ENCODE measurements at places on chromosomes 11 and 22.

- DNase-seq: no peak
Observed at GRCh38 chr11:1479678-1480118, 6.9 kb downstream of the MOB2 start.

DNA sequence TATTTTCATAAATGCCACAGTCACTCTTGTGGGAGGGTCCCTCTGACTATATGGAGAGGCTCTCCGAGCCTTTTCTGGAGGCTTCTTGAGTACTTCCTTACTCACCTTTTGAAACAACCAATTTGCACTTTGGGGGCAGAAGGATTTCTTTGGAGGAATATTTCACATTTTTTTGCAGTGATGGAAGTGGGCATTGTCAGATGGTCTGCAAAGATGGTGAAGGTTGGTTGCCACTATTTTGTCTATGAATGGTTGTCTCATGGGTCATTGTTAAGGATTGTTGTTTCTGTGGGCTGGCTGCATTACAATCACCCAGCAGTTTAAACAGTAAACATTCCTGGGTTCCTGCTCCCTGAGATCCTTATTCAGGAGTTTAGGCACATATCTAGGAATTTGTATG lies 388.2 kb downstream of the TMEM135 start:
- DNase-seq: no peak

DNA sequence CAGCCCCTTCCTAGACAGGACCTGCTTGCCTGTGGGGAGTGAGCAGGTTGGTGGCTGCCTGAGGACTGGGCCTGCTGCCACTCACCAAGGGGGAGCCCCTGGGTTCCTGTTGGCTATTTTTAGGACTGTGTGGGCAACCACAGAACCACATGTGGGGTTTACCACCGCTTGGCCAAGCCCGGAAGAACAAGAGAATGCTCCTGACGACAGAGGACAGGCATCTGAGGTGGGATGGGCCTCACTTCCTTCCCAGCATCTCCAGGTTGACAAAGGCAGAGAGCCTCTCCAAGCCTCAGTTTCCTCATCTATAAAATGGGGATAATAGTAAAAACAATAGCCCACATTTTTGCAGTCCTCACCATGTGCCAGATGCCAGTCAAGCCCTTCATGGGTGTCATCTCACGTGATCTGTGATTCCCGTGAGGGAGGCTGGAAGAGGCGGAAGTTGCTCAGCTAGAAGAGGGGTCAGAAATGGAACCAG lies 43.6 kb downstream of the LRRC32 start:
- peak; percentile 58 for DNase-seq

DNA sequence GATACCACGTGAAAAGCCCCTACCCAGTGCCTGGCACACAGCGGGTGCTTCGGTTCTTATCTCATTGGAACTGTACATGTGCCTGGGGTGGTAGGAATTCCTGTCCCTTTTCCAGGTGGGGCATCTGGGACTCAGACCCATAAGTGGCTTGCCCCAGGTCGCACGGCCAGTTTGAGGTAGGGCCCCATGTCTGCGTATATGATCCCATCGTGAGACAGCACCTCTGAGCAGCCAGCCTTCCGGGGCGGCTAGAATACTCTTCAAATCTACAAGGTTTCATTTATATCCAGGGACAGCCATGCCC lies 33.5 kb upstream of the SMIM38 start:
- DNase-seq: no peak

DNA sequence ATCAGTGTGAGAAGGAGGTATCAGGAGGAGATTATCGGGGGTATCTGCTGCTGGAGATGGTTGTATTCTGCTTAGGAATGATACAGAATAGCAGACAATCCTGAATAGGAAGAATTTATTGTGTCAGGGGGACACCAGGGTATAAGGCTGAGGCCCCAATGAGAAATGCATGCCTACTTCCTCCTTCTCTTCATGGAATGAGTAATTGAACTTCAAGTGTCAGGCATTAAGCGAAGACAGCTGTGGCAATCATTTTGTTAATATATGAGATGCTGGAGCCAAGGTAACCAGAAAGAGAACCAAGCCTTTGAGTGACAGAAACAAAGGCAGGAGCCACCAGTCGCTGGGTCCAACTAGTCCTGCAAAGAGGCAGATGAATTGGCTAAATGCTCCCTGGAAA lies 49.1 kb downstream of the KIRREL3 start:
- no peak for DNase-seq

GRCh38 chr22:48664586-48664985 lies 1163.1 kb downstream of the BRD1 start:
- DNase-seq: no peak

GRCh38 chr22:28989035-28989464 lies 72.6 kb downstream of the C22orf31 start:
- DNase-seq: no peak

- DNase-seq: no peak
Observed at GRCh38 chr11:7421136-7421535, 64.2 kb upstream of the OLFML1 start.

DNA sequence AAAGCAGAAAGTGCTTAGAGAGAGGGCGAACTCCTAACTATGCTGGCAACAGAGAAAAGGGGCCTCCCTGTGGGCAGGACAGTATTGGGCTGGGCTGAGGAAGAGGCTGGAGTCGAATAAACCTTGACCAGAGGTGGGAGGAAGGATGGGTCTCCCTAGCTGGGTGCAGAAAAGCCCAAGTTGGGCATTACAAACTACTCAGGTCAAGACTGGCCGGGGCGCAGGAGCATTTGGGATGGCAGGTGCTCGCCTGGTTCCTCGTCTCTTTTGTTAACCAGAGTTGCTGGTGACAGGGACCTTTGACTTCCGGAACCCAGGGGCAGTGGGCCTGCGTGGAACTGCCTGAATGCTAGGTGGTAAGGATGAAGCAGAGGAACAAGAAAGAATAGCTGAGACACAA lies 80.3 kb upstream of the SHISAL1 start:
- no peak for DNase-seq

DNA sequence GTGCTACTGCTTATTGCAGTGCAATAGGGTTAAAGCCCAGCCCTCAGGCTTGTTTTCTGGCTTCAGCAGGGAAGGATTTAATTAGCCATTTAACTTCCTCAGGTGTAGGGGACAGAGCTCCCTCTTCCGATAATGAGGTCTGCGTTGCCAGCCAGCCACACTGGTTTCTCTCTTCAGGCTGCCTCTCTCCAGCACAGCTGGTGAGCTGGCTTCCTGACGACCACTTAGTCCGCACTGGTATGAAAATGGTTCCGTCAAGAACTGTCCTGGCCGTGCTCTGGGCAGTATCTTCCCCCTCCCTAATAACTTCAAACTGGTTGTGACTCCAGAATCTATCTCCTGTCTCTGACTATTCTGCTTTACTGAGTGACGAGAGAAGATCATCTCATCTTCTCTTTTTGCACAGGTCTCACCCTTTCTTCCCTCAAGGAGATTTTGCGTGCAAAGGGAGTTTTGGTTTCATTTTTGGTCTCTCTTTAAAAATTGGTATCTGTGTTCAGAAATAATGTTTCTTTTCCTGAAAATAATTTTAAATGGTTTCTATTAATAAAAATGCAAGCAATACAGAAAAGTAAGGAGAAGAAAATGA lies 49.2 kb downstream of the CNTN5 start:
- no peak for DNase-seq

- DNase-seq: no peak
Observed at GRCh38 chr11:112723676-112724495, 237.3 kb upstream of the NCAM1 start.

- no peak for DNase-seq
Observed at GRCh38 chr11:19790831-19791552, 78.4 kb downstream of the NAV2 start.

GRCh38 chr22:32596471-32596870 lies 121.9 kb downstream of the FBXO7 start:
- no peak for DNase-seq

- DNase-seq: no peak
Observed at GRCh38 chr11:98895936-98896335, 124.8 kb upstream of the CNTN5 start.

DNA sequence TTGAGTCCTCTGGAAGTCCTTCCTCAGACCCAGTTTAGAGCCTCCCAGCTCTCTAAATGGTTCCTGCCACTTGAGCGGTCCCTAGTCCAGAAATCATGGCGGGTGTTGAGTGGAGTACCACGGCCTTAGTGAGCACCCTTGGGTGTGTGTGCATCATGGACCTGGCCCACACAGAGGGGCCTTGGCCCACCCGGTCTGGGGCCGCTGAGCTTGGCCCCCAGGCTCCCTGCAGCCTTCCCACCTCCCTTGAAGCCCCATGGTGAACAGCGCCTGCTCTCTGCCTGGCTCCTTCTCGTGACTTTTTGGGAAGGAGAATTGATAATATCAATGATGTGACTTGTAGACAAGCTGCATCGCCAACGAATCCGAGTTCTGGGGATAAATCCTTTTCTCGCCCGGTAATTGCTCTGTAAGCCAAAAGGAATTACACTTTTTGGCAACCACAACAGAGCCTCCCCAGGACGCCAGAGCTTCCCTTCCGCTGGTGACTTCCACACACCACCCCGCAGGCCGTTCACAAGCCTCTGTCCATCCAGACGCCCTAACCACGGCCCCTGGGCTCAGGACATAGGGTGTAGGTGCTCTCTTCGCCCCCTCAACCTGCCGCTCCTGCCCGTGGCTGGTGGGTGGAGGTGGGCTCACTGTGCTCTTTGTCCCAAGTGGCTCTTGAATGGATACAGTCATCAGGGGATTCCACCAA lies 93.8 kb downstream of the NECTIN1 start:
- DNase-seq: no peak

DNA sequence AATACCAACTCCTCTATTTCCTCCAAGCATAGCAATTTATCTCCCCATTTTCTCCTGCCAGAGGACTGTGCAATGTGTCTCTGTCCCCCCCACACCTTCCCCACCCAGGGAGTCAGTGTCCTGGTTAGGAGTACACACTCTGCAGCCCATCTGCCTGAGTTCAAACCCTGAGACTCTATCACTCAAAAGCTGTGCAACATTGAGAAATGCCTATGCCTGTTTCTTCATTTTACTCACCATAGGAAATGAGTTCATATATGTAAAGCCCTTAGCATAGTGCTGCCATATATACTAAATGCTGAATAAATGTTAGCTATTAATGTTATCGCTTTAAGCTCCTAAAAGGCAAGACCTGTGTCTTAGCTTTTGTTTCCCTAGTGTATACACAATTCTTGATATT lies 64.0 kb downstream of the TMPRSS5 start:
- DNase-seq: no peak

DNA sequence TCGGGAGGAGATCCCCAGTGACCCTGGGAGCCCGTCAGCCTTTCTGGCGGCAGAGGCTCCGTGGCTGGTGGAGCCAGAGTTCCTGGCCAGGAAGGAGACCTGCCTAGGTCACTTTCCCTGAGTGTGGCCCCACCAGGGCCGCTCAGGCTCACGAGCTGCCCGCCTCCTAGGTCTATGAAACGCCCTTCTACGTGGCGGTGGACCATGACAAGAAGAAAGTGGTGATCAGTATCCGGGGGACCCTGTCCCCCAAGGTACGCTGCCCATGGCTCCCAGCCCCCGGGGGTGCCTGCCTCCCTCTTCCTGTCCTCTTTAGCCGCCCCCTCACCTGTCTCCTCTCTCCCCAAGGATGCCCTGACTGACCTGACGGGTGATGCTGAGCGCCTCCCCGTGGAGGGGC lies 17.0 kb upstream of the MYRF start:
- DNase-seq: no peak

GRCh38 chr11:84145616-84146185 lies 859.5 kb upstream of the CCDC90B start:
- DNase-seq: no peak

DNA sequence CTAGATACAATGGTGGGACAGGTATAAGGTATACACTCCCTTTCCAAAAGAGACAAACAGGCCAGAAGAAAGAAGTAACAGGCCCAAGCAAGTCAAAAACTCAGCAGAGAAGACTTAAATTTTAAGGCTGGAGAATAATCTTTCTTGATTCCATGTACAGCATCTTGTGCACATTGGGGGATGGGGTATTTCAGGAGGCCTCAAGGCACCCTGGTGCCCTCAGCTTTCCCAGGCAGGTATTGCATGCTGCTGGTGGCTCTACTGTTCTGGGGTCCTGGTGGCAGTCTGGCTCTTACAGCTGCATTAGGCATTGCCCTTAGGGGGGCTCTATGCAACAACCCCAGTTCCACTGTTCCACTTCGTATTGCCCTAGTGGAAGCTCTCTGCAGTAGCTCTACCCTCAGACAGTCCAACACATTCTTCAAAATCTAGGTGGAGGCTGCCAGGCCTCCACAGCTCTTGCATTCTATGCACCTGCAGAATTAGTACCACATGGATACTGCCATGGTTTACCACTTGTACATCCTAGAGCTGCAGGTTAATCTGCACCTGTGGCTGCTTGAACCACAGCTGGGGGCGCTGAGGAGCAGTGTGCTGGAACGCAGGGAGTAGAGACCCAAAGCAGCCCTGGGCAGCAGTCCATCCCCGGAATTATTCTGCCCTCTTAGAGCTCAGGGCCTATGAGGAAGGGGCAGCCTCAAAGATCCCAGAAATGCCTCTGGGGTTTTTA lies 4.2 kb upstream of the CTSC start:
- DNase-seq: no peak

DNA sequence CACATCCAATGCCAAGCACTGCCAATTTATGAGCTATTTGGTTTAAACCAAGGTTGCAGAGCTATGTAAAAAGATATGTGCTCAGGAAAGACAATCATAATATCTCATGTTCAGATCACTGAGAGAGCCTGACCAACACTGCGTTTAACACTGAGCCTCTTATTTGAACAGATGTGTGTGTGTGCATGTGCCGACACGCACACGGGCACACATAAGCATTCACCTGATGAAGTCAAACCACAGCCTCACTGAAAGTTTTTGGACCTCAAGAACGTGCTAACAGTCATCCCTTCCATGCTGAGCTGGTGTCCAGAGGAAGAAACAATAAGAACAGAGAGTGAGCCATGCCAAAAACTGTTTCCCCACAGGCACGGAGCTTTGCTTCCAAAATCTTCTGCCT lies 23.4 kb downstream of the HPS4 start:
- peak; percentile 5 for DNase-seq

- no peak for DNase-seq
Observed at GRCh38 chr11:104649002-104649401, 249.3 kb downstream of the CASP12 start.

GRCh38 chr11:108467091-108467823 lies at the start of gene C11orf65:
C11orf65 (minus strand) TSS chr11:108467529; CDS start chr11:108461559, 5,970 bp downstream.
- DNase-seq: peak; percentile 97

DNA sequence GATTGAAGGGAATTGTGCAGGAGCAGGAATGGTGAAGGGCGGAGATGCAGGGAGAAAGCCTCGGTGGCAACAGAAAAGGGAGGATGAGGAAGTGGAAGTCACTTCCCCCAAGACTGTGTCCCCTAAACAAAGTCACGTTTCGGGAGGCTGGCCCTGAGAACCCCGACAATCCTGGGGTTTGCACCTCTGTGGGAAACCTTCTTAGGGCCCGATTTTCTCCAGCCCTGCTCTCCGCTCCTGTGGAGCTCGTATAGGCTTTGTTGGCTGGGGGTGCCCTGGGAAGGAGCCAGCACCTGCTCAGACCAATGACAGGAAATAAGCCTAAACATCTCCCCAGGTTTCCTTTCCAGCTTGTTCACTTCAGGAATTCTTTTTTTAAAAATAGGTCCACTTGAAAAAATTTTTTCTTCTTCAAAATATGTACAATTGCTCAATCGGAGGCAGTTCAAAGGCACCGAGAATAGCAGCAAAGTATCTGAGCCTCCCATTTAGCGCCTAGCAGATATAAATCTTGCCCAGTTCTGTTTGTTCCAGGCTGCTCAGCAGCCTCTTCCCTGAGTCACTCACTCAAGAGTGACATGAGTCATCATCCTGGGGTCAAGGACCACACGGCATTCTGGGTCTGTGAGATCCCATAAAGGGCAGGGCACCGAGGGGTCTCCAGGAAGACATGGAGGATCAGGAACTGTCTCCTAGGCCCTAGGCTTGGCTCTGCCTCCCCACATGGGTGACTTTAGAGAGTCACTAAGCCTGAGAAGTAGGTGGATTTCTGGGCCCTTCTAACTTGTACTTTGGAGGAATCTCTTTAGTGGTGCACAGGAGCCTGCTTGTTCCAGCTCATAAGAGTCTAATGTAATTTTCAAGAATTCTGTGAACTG lies 34.0 kb downstream of the IRAG1 start:
- DNase-seq: no peak

All from activated T-cell treated with anti-CD3 and anti-CD28 coated beads, Interleukin-2, amount 50 U/mL, for 24 hours (primary cell).